ENCODE measurements at places on chromosomes 11 and 22.

DNA sequence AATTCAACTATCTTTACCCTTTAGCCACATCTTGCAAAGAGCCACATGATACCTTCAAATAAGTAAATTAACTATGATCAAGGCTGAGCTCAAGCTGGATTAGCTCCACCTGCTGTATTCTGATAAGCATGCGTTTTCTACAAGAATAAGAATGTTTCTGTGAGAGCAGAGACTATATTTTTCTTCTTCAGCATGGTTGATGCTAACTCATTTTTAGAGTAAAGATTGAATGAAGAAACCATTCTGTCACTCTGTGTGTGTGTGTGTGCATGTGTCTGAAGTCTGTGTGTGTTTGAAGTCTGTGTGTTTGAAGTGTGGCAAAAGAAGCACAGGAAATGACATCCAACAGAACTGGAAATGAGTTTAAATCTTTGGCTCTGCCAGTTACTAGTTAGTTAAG, 12.0 kb upstream of the LAYN start:
- no peak for DNase-seq

- no peak for DNase-seq
These were observed 5.7 kb downstream of the SMTN start for GRCh38 chr22:31086703-31087330.

GRCh38 chr11:40924915-40925314, 534.5 kb downstream of the LRRC4C start:
- no peak for DNase-seq

DNA sequence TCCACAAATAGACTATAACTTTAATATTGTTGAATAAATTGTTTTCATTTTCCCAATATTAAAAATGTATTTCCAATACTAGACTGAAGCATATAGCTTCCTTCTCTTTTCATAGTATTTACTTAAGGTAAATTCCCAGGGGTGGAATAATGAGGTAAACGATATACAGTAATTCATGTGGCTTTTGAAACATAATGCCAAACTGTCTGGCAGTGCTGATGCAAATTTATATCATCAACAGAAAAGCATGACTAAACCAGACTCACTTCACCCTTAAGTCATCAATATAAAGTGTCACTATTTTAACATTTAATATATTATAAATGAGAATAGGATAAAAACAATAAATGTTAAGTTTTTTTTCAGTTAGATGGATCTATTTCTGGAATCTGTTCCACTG, 13.6 kb downstream of the C2CD3 start:
- no peak for DNase-seq

DNA sequence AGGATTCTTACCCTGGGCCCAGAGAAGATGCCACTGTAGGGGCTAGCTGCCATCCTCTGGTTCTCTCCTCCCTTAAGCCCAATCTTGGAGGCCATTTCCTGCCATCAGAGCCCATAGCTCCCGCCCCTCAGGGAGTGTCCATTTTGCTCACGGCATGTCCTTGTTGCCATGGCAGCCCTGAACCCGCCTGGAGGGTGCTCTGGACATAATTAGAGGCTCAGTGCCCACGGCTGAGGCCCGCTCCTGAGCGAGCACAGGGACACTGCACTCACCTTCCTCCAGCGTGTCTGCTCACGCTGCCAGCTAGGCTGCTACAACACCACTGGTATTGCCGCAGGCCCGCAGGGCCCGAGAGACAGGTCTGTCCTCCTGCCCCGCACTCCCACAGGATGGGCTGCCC, 11.1 kb upstream of the SUSD2 start:
- no peak for DNase-seq

DNA sequence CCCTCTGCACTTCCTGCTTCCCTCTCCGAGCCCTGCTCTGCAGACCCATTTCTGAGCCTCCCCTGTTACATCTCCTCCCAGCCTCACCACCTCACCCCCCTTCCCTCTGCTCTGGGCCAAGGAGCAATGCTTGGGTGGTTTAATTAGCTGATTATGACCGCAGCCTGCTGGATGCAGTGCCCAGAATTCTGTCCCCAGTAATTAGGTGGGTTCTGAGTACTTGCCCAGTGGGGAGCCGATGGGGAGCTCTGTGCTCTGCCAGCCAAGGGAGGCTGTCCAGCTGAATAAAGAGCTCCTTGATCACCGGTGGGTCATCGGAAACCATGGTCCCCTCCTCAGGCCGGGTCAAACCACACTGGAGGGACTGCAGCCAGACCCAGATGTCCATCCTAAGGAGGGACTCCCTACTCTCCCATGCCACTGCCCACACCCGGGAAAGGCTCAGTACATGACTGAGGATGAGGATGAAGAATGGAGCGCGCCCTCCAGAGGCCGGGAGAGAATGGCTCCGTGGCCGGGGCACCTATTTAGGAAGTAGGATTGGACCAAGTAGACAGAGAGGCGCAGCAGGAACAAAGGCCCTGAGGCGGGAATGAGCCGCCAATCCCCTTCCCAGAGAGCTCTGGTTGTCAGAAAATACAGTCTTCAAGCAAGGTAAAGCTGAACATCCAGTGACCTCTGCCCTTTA, 9.1 kb downstream of the ARRB1 start:
- DNase-seq, result no peak

DNA sequence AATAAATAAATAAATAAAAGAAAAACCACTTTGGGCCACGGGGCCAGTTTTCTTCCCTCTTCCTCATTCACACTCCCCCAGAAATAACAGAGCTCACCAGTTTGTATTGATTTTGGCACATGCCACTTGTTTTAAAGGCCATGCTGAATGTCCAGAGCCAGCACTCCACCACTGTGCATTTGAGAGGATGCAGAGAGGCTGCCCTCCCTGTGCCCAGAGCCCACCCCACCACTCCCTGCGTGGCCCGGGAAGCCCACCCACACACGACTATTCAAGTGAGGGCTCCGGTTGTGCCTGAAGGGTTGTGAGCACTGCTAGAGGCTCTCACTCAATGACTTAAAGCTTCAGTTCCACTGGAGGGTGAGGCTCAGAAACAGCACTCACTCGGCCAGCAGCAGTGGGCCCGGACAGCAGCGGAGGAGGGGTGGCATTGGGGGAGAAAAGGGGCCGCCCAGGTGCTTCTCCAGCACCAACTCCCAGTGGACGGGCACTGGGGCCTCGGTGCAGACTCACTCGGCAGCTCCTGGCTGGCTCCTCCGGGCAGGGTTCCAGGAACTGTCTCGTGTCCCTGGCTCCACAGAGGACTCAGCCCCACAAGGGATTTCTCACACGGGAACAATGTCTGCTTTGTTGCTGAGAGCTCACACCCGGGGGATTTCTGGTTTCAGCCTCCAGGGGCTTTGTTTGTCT, 112.7 kb downstream of the SHANK2 start:
- no peak for DNase-seq

DNA sequence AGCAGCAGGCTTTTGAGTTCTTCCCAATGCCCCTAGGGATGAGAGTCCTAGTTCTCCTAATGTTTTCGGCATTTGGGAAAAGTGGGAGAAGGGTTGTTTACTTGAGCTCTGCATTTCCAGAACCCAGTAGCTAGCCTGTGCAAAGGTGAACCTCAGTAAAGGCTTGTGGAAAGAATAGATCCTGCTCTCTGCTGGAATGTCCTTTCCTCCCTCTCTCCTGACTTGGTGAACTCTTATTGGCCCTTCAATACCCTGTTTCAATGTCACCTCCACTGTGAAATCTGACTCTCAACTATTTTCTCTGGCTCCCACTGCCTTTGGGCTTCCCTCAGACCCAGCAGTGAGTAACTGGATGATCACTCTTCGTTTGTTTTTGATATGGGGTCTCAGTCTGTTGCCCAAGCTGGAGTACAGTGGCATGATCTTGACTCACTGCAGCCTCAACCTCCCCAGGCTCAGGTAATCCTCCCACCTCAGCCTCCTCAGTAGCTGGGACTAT, 2.4 kb upstream of the UVRAG start:
- DNase-seq, result no peak

DNA sequence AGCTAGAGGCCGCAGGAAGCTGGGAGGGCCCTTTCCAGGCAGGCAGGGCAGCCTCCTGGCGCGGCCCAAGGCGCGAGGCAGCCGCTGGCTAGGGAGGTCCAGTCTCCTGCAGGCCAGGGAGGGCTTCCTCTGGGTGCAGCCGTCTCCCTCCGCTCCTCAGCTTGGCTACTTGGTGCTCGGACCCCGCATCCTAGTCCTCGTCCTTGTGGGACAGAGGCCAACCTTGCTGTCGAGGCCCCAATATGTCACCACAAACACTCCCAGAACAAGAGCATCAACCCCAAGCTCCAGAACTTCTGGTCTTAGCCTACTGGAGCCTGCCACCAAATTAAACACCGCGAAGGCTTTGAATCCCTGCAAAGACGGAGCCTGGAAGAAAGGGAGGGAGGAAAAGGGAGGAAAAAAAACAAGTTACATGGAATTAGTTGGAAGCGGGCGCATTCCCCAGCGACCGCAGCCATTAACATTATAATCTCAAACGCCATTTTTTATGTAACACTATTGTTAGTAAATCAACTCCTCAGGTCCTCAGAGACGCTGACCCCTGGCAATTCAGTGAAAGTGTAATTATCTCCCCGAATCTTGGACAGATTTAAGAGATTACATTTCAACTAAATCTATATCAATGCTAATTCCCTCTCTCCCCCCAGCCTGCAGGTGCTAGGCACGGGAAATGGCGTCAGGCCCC, 12.7 kb upstream of the PAX6 start:
- DNase-seq, result no peak

DNA sequence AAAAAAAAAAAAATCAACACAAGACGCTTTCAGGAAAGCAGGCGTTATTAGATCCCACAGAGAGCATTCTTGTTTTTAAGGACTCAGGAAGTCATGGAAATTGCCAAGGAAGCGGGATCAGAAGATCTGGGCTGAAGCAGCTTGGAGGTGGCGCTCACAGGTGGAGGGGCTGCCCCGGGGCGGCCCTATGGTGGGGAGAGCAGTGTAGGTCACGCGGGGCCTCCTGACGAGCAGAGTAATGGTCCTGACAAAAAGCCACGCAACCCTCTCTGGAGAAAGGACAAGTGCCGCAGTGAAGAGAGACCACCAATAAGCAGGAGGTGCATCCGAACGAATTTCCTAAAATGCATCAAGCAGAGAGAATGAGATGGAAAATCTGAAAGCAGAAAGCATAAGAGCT, 407.0 kb downstream of the BRD1 start:
- no peak for DNase-seq

Measured in iPS-NIHi11 (cell line).